Activated naive CD4-positive, alpha-beta T cell treated with anti-CD3 and anti-CD28 coated beads, Interleukin-2, amount 10 ng/mL, durations not matched to agents 7 days and 5 days (primary cell): ENCODE measurements at places on chromosomes 5 and 9.

DNA sequence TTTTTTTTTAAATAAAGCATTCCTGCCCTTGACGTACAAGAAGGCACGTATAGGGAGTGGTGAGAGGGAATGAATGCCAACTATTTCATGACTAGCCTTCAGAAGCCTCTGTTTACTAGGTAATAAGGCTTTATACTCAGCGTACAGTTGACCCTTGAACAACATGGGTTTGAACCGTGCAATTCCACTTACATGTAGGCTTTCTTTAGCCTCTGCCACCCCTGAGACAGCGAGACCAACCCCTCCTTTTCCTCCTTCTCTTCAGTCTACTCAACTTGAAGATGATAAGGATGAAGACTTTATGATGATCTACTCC, 22.5 kb downstream of the CDC42SE2 start:
- no peak for DNase-seq

GRCh38 chr5:56688402-56688801, 126.9 kb upstream of the MAP3K1 start:
- DNase-seq: no peak

- no peak for DNase-seq
These were observed 119.9 kb downstream of the EHMT1 start for GRCh38 chr9:137738703-137739102.

DNA sequence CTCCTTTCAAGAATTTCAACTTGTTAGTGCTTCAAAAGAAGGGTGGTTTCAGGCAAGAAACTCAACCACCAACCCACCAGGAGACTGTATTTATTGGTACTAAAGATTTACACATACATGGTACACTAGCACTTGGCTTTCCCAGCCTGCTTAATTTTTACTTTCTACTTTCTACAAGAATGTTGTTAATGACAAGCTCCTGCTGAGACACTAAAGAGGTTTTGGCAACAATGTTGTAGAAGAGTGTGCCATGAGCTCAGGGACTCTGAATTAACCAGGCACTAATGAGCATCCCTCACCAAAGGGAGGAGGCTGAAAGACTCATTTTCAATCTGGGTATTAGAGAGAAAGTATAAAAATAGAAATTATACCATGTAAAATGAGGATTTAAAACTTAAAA, 195.0 kb downstream of the KIAA0825 start:
- DNase-seq: no peak

DNA sequence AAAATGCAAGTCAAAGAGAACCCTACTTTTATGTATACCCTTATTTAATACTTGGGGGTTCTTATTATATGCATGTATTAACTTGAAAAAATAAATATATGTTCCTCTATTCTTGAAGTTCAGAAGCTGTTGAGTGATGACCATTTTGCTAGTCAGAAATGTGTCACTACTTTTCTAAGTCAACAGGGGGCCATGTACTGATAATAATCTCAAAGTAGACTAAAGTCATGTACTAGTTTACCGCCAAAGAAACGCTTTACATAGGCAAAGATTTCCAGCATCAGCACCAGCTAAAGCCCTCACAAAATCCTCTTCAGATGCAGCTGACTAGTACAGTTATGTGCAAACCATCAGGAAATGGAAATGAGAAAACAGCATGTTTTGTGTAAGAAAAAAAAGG, 5.7 kb upstream of the BHMT start:
- DNase-seq: no peak

- no peak for DNase-seq
These were observed 261.8 kb downstream of the CTNND2 start for GRCh38 chr5:11642438-11642837.

- no peak for DNase-seq
These were observed 621 bp downstream of the FYB1 start for GRCh38 chr5:39218482-39219402.

DNA sequence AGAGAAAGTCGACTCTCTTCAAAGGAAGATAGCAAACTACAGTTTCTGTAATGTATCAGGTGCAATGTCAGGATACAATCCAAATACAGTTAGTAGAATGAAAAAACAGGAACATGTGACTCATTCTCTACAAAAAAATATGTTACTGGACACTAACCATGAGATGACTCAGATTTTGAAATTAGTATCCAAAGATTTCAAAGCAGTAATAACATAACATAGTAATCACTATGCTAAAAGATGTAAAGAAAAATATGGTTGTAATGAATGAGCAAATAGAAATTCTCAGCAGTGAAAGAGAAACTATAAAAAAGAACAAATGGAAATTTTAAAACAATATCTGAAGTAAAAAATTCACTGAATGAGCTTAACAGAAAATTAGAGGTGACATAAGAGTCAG, 42.3 kb downstream of the SHOC1 start:
- no peak for DNase-seq

DNA sequence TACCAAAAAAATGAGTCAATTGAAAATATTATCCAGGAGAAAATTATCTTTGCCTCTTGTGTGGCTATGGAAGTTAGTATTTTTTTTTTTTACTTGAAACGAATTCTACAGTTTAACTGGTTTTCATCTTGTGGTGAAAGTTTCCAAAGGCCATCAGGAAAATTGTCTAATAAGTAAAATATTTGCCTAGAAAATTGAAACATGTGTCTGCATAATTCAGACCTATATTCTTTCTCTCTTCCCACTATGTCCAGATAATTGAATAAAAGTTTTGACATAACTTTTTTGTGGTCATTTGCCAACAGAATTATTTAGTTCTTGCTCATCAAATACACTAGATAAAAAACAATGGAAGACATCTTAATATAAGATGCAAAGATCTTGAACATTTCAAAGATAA, 321.5 kb upstream of the RPS23 start:
- DNase-seq: no peak

GRCh38 chr5:146025114-146025680, 80.2 kb downstream of the PLAC8L1 start:
- DNase-seq: no peak
